ENCODE measurements at places on chromosomes 4 and X.

DNA sequence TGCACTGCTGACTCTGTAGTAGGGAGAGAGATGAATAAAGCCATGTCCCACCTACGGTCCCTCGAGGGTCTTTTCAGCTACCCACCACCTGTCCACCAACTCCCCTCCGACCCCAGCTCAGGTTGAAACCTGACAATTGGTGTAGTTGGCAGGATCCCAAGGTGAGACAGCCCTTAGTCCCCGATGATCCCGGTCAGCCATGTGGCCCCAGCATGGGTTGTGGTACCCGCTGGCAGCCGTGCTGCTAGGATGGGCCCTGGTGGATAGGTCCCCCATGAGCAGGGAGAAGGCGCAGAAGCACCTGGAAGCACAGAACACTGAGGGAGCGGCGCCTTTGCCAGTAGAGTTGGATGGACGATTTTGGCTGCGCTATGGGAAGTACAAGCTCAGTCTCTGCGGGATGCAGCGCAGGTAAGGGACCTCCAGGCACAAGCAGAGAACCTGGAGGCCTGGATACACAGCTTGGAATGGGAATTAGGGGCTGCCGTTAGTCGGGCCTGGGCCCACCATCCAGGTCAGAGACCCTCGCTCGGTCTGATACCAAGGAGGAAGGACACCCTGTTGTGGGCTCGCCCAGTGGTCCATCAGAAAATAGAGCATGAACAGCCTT, 694.6 kb upstream of the AGA start:
- DNase-seq, result no peak

DNA sequence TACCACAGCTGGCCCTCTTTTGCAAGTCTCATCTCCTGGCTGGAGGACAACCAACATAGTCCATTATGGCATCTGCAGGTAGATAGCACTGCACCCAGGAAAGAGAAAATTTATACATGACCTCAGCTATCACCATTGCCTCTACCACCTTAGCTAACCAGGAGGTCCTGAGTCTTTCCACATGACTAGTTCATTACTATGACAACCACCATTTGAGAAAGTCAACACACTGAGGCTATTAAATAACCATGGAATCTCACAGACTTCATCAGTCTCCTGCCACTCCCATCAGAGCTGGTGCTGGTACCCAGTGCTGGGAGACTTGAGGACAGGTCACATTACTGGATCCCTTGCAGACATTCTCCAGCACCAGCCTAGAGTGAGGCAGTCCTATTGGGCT, 285.9 kb downstream of the GBA3 start:
- no peak for DNase-seq

GRCh38 chr4:99863804-99864203, 30.4 kb downstream of the LAMTOR3 start:
- no peak for DNase-seq

GRCh38 chrX:11266573-11267003, 26.6 kb upstream of the AMELX start:
- no peak for DNase-seq

DNA sequence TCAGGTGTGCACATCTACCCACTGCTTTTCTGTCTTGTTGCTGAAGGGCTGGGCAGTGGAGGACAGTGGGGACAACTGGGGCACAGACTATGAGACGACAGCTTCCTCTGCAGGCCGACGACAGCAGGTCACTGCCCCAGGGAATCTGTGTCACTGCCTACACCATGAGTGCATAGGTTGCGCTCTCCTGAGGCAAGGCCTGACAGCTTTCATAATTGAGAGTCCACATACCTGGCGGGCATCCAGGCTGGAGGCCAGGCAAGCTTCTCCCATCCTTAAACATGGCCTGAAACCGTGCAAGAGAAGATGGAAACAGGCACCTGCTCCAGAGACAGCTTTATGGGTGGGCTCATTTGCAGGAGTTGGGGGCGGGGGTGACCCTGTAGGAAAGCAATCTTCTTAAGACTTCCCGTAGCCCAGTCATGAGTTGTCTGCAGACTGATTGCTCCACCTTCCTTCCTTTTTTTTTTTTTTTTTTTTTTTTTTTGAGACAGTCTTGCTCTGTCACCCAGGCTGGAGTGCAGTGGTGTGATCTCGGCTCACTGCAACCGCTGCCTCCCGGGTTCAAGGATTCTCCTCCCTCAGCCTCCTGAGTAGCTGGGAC, 2.9 kb downstream of the ANOS1 start:
- no peak for DNase-seq

- DNase-seq, result no peak
Observed at GRCh38 chr4:165426331-165426730, 47.5 kb downstream of the CPE start.

DNA sequence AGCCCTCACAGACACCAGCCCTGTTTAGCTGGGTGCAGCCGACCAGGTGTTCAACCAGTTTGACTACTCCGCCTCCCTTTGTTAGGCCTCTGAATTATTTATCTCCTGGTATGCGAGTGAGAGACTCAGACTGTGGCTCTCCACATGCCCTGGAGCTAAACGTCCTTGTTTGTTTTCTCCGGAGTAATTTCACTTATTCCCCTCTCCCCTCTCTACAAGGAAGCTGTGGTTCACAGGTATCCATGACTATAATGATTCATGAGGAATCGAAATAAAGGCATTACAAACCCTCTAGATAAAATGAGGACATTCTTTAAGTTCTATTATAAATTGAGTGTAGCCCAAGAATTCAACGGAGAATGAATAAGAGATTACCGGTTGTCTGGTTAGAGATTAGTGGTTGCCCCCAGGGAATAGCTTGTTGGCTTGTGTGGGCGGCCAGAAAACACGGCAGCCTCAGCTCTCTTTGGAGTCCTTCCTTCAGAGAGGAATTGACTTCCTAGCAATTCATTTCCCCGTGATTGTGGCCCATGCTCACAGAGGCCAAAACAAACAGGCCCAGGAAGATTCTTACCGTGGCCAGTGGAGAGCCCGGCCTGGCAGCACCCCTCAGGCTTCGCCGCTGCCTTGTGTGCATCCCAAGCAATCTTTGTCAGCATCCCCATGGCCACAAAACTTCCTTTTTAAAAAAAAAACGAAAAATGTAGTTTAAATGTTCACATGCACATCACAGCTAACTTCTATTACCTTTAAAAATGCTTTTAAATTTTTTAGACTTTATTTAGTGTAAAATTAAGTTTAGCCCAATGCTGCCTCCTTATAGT, 60.2 kb upstream of the CBR4 start:
- DNase-seq, result peak; percentile 70

DNA sequence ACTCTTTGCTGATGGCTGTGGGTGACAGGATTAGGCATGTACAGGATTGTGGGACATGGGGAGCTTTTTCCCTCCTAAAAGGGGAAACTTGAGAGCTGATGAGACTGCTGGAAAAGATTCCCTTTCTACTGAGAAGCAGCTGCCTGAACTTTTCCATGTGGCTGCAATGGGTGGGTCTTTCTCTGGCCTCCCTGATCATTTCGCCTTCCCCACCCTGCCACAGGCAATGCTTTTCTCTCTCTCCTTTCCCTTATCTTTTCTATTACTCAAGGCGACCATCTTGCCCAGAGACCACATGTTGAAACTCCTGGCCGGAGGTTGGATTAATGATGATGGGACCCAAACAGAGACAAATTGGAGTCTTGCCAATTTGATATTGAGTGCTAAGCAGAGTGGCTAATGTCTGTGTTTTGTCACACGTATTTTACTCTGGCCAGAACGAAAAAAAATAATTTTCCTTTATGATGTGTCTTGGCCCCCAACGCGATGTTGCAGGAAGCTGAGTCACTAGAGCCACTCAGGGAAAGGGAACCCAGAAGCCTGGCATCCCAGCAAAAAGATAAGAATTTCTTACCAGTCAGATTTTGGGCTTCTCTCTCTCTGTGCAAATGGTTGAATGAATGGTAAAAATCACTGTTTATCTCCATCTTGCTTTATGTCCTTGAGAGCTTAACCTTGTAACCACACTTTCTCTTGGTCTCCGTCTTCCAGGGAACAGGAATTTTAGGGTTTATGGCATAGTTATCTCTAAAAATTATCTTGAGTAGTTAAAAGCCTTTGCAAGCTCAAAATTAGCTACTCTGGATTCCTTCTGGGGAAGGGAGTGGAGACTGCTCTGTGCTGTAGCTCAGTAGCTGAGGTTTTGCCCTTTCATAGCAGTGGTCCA, 19.4 kb upstream of the ATP8A1 start:
- DNase-seq, result no peak

GRCh38 chrX:13469963-13470684, 99.3 kb upstream of the EGFL6 start:
- no peak for DNase-seq

DNA sequence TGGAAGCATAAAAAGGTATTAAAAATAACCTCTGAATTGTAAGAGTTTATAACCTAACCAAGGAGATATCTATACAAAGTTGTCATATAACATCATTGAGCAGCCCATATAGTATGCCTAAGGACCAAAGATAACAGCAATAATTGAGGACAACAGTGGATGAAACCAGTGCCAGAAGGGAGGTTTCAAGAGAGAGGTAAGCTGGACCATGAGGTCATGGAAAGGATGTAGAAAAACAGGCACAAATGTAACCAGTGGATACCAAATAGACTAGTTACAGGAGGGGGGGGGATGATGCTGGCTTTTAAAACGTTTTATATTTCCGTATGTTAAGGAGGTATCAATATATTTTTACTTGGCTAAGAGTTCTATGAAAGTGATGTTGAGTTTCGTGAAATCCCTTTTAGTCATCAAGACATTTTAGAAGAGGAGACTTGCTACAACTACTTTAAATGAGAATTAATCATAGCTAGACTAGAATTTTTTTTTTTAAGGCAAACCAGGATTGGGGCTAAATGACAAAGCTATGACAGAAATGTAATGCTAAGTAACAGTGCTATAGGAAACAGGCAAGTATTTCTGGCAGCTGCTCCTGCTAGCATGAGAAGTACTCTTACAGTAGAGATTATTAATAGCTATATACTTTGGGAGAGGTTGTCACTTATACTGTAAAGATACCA, 161.1 kb downstream of the FBXW7 start:
- DNase-seq, result no peak

DNA sequence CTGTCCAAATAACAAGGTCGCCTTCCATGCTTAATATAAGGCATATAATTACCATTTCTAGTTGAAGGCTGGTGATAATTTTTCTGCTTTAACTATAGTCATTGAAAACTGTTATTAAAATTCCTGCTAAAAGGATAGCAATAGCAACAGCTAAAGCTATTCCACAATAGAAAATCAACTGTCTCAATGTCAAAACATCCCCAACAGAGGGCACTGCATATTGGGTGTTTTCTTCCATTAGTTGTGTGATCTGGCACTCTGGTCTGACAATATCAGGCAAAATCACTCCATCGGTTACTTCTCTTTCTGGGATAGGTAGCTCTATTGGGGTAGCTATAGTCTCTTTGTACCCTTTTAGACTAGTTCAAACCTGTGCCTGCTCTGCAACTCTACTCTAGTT, 53.5 kb downstream of the TMPRSS11F start:
- DNase-seq, result no peak

DNA sequence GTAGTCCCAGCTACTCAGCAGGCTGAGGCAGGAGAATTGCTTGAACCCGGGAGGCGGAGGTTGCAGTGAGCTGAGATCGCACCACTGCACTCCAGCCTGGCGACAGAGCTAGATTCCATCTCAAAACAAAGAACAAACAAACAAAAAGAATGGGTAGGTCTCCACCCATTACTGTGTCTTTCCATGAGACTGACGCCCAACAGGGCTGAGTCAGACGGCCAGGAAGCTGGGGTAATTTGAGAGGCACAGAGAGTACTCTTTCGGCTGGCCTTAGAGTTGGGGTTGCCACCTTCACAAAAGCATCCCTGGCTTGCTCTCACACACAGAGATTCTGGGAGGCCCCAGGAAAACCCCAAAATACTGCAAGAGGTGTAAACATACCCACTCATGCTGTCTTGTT, 72.0 kb upstream of the DHRSX start:
- DNase-seq, result no peak

GRCh38 chrX:40304115-40304514, 206.4 kb upstream of the BCOR start:
- DNase-seq, result no peak

- no peak for DNase-seq
Observed at GRCh38 chrX:18828832-18829404, 121.5 kb downstream of the PPEF1 start.

- no peak for DNase-seq
Observed at GRCh38 chr4:14636563-14636962, 365.7 kb upstream of the CPEB2 start.

DNA sequence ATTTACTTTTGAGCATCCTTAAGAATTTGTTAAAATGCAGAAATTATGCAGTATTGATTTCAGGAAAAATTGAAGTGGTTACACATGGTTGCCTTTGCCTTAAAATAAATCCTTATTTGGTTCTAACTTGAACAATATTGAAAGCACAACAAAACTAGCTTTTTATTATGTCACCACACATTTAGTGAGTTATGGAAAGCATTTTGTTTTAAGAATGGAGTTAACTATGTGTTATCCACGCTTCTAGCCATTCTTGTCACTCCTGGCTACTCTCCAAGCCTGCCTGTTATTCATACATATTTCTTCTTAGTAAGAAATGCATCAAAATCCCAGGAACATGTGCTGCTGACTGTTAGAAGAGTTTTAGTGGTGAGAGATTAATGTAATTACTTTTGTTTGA, 73.9 kb downstream of the FAT4 start:
- peak; percentile 71 for DNase-seq

- no peak for DNase-seq
Observed at GRCh38 chr4:122842984-122843531, 16.4 kb downstream of the FGF2 start.

DNA sequence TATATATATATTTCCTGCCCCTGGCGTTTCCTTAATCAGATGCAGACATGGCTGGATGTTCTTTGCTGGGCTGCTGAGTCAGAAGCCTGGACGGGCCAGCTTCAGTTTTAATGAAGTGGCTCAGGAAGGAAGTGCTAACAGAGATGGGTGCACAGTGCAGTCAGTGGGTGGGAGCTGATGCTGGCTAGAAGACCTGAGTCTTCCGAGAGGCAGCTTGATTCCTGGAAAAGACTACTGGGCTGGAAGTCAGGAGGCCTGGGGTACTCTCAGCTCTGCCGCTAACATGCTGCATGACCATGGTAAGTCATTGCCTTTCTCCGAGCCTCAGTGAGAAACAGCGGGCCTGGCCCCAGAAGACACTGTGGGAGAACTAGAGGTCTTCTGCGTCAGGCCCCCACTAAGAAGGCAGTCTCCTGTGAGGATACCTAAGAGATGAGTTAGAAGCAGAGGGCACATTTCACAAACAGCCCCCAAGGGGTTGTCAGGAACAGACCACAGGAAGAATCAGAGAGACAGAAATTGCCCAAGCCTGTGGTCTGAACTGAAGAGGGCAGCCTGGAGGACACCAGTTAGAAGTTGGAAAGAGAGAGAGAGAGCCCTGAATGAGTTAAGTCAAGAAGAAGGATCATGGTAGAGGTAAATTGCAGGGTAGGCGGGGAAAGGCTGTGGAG, 8.3 kb upstream of the CD40LG start:
- peak; percentile 44 for DNase-seq

Measured in SK-N-MC (cell line).